ENCODE measurements at places on chromosomes 11 and 22.

- no peak for DNase-seq
Measured at GRCh38 chr22:22021162-22021750, 38.7 kb upstream of the TOP3B start.

GRCh38 chr11:111602865-111603610, 789 bp downstream of the SIK2 start:
- peak; percentile 1 for DNase-seq

- no peak for DNase-seq
Measured at GRCh38 chr22:36461665-36462649, 19.5 kb downstream of the TXN2 start.

DNA sequence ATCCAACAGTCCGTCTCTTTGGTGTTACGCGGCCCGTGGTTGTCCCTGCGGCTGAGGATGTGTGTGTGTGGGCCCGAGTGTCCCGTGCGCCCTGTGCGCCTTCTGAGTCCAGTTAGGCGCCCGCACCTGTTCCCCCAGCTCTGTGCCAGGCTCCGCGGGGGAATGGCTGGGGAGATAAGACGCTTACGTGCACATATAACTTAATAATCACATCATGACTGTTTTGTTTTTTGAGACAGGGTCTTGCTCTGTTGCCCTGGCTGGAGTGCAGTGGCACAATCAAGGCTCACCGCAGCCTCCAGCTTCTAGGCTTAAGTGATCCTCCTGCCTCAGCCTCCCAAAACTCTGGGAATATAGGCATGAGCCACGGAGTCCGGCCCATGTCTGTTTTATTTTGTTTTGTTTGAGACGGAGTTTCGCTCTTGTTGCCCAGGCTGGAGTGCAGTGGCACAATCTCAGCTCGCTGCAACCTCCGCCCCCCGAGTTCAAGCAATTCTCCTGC, 817 bp downstream of the ARL2 start:
- DNase-seq = no peak

GRCh38 chr22:36881504-36882245, 20.9 kb downstream of the NCF4 start:
- DNase-seq = no peak

DNA sequence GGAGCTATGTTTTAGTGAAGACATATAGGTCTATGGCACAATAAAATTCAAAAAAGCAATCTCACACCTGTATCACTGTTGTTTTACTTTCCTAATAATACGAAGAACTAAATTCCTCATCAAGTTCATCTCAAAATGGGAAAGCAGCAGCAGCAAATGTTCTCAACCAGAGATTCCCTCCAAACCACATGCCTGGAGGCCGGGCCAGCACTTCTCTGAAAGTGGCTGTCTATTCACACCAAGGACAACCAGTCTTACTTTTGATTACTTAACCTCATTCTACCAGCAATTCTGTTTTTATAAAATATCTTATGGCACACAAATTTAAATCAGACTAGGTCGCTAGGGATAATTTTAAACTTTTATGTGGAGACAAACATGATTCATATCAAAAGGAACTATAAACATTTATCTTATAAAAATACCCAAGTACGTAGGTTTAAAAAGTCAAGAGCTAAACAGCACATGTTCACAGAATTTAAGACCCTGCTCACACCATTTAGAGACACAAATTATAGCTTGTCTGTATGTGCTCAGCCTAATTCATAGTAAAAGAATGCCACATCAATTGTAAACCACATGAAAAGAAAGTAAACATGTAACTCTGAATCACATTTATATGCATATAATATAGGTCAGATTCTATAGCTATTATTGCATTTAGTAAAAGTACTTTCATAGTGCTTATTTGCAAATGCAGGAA, 46.1 kb downstream of the RRAS2 start:
- no peak for DNase-seq

DNA sequence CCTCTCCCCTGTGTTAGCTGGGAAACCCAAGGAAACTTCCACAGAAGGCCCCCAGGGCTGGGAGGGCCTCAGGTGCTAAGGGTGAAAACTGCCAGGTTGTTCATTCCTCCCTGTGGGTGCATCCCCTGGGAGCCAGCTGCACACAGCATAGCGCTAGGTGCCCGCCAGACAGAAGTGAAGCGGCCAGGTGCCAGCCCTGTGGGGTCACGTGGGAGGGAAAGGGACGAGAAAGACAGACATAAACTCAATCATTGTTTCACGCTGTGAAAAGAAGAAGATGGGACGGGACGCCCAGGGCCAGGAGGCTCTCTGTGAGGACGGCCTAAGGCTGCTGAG, 31.6 kb upstream of the HMOX1 start:
- DNase-seq = no peak

Data from stimulated activated CD8-positive, alpha-beta memory T cell treated with anti-CD3 and anti-CD28 coated beads, Interleukin-15, amount 100 ng/mL, for 4 hours (primary cell).